Esophagus muscularis mucosa (tissue), 4 donors: ENCODE measurements at places on chromosomes 12 and 14. TPM values are rescaled to one million over a fixed set of nuclear protein-coding genes. Genes with fewer than 3 reads are reported as not detected.

- H3K36me3 ChIP-seq, result no peaks in the 10 kb centered on the region
- H3K27ac ChIP-seq, result no peak overlapping the region
- no peak for DNase-seq
- no peaks in the 10 kb centered on the region for H3K27me3 ChIP-seq
- no peak overlapping the region for H3K4me3 ChIP-seq
These were observed 4.5 kb downstream of the TAS2R50 start for GRCh38 chr12:10982244-10982643.

- H3K4me1 ChIP-seq, result no peaks in the 10 kb centered on the region
- DNase-seq, result no peak
- H3K4me3 ChIP-seq, result no peak overlapping the region
- H3K27me3 ChIP-seq, result no peaks in the 10 kb centered on the region
These were observed 680.9 kb upstream of the TBX3 start for GRCh38 chr12:115364921-115365320.

- DNase-seq, result no peak
- no peak overlapping the region for H3K4me3 ChIP-seq
- no peaks in the 10 kb centered on the region for H3K4me1 ChIP-seq
- H3K27ac ChIP-seq, result no peak overlapping the region
- H3K36me3 ChIP-seq, result no peaks in the 10 kb centered on the region
These were observed 31.7 kb downstream of the FGD4 start for GRCh38 chr12:32431025-32431424.

DNA sequence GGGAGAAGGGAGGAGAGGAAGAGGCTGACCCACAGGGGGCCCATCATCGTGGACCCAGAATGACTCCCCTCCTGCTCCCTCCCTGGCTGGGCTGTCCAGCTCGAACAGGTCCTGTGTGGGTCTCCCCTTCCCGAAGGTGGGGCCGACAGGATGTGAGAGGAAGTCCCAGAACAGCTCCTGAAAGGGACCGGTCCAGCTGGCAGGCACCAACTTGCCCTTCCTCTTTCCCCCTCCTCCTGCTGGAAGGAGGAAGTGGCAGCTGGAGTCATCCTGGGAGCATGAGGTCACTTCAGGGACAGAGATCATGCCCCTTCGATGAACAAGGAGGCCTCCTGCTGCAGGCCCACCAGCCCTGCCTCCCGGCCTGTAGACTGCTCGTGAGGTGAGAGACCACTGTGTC is 35.0 kb upstream of the BEGAIN start:
- H3K27me3 ChIP-seq, result no peaks in the 10 kb centered on the region
- H3K27ac ChIP-seq, result no peak overlapping the region
- DNase-seq, result no peak
- no peak overlapping the region for H3K4me3 ChIP-seq

- no peak for DNase-seq
- H3K4me1 ChIP-seq, result peaks cover 3% of the 10 kb centered on the region
- H3K4me3 ChIP-seq, result peak overlapping the region; percentile 51
- H3K27ac ChIP-seq, result peak overlapping the region; percentile 62
- peaks cover 36% of the 10 kb centered on the region for H3K27me3 ChIP-seq
These were observed 1317.6 kb downstream of the TMEM121 start for GRCh38 chr14:106843951-106844483.

DNA sequence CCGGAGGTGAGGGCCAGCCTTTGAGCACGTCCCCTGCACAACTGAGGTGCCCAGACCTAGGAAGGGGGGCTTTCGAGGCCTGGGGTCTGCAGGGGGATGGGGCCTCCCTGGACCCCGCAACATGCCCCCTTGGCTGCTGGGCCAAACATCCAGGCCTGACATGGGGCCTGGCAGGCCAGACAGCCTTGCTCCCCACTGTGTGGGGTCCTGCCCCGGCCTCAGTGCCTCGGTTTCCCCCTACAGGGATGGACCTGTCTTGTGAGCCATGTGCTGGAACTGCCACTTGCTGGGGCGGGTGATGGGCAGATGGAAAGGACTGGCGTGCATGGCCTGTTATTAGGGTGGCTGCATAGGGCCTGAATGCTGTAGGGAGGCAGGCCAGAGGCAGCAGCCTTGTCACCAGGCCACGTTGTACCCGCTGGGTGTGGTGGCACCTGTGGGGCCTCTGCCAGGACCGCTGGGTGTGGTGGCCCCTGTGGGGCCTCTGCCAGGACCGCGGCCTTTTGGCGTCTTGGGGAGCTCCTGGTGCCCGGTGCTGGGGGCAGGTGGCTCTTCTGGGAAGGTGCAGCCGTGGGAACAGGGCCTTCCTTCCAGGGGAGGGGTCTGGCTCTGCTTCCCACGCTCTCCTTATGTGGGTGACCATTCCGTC is 20.4 kb downstream of the ASPG start:
- peaks cover 3% of the 10 kb centered on the region for H3K27me3 ChIP-seq
- H3K4me3 ChIP-seq, result no peak overlapping the region
- H3K36me3 ChIP-seq, result no peaks in the 10 kb centered on the region
- no peaks in the 10 kb centered on the region for H3K4me1 ChIP-seq
- no peak for DNase-seq

DNA sequence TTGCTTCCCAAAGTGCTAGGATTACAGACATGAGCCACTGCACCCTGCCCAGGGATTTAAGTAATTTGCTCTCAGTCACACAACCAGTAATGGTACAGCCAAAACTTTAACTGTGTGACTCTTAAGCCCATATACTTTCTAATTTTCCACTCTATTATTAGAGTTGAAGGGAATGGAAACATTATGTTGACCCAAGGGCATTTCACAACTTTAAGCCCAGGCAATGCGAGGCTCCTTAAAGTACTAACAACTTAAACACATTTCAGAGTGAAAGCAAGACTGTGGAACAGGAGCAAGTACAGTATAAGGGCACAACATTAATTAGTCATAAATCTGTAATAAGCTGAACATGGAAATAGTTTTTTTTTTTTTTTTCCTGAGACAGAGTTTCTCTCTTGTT is 39.8 kb downstream of the BAZ1A start:
- H3K27ac ChIP-seq, result no peak overlapping the region
- no peak overlapping the region for H3K4me3 ChIP-seq
- no peaks in the 10 kb centered on the region for H3K27me3 ChIP-seq

DNA sequence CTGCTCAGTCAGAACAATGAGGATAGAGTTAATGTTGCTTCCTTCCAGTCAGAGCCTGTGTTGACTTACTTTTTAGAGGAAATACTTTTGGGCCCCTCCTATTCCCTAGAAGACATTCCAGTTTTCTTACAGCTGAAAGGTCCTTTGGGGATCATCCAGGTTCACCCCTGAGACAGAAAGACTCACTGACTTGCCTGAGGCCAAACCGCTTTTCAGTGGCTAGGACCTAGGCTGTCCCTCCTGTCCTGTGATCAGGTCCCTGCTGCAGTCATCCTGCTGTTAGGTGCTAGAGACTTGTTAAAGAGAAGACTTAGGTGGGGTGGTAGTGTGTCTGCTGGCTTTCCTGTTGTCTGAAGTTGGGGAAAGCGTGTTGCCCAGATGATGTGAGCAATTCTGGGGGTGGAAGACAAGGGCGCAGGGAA is 39.6 kb downstream of the SUSD6 start:
- H3K27ac ChIP-seq, result peak overlapping the region; percentile 69
- no peaks in the 10 kb centered on the region for H3K36me3 ChIP-seq
- H3K4me1 ChIP-seq, result peaks cover 92% of the 10 kb centered on the region
- DNase-seq, result no peak
- no peaks in the 10 kb centered on the region for H3K27me3 ChIP-seq
- H3K4me3 ChIP-seq, result no peak overlapping the region

- no peak overlapping the region for H3K4me3 ChIP-seq
- H3K27ac ChIP-seq, result no peak overlapping the region
- no peaks in the 10 kb centered on the region for H3K36me3 ChIP-seq
- no peak for DNase-seq
- no peaks in the 10 kb centered on the region for H3K4me1 ChIP-seq
These were observed 29.0 kb upstream of the SRGAP1 start for GRCh38 chr12:63815482-63815852.

GRCh38 chr14:38485026-38485425 is 229.1 kb upstream of the CLEC14A start:
- no peaks in the 10 kb centered on the region for H3K4me1 ChIP-seq
- H3K36me3 ChIP-seq, result no peaks in the 10 kb centered on the region
- H3K4me3 ChIP-seq, result no peak overlapping the region
- no peaks in the 10 kb centered on the region for H3K27me3 ChIP-seq
- DNase-seq, result no peak

The KCNC2 gene
- 0.17 TPM for total RNA-seq

The PRKCH gene
- 67.6 TPM for total RNA-seq

The PSMA6 gene
- total RNA-seq, result 95.9 TPM

The LRTM2 gene
- not detected for total RNA-seq
